ENCODE measurements at places on chromosomes 7 and 10.
A peak's percentile ranks its signal among the peaks of the same experiment; 100 is the strongest.

- DNase-seq: no peak
These were observed 4.7 kb downstream of the PPP1R9A start for GRCh38 chr7:94912085-94912484.

- no peak for DNase-seq
These were observed 392.7 kb upstream of the NFE2L3 start for GRCh38 chr7:25759286-25759685.

- no peak for DNase-seq
These were observed 5.8 kb upstream of the FHIP2A start for GRCh38 chr10:114815791-114816190.

DNA sequence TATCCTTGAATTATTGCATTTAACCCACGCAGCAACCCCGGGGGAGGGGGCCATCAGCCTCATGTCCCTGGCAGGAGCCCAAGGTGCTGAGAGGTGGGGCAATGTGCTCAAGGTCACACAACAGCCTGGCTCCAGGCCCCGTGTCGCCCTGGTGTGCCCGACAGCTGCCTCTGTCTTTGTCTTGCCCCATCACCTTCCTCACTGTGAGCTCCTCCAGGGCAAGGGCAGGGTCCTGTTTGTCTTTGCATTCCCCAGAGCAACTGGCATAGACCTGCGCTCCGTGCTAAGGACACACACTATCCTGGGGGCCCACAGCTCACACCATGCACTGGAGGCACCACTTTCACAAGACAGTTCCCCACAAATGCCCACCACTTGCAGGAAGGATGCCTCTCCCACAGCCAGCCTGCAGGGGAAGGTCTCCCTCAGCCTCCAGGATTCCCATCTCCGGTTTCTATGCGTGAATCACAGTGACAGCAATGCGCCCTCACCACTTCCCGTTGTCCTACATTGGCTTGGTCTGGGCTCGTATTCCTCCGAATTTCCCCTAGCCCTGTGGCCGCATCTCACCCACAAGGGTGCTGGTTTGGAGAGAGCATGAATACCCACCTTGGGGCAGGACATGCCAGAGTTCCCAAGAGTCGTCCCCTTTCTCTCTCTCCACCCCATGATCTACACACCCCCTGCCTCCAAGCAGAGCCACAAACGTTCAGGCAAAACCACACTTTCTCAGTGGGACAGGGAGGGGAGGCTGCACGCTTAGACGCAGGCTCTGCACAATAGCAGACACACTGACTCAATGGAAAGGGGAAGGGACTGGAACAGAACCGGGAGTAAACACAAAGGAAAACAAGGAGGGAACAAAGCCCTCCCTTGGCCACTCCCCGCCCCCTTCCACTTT, 10.3 kb downstream of the ITPRIP start:
- DNase-seq: peak; percentile 50

- no peak for DNase-seq
These were observed 4.9 kb upstream of the FOXL3 start for GRCh38 chr7:284762-285722.
